Cardiac fibroblast (primary cell): ENCODE measurements at places on chromosomes 7 and 10.

DNA sequence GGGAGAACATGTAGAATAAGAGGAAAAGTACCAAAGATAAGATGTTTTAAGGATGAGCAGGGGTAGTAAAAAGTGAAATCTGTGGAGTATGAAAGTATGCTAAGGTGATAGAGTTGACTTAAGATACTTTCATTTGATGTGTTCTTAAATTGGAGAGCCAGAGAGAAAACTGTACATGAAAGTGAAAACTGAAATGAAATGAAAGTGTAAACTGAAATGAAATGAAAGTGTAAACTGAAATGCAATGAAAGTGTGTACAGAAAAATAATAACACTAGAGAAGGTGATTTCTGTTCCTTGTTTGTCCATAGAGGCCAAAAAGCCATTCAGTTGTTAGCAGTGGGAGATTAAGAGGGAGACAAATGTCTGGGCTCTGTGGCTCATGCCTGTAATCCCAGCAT is 17.5 kb downstream of the AHR start:
- DNase-seq: no peak

- peak; percentile 18 for DNase-seq
These were observed 23.0 kb upstream of the LEP start for GRCh38 chr7:128217967-128218652.

- no peak for DNase-seq
These were observed 155.9 kb downstream of the FGFR2 start for GRCh38 chr10:121442086-121442935.

GRCh38 chr10:73413108-73413527 is 740 bp downstream of the ANXA7 start:
- DNase-seq: no peak

- no peak for DNase-seq
These were observed 35.0 kb upstream of the DAGLB start for GRCh38 chr7:6482743-6483119.

GRCh38 chr10:107129000-107129399 is 35.5 kb downstream of the SORCS1 start:
- no peak for DNase-seq

- DNase-seq: peak; percentile 81
These were observed 29.3 kb upstream of the SH3PXD2A start for GRCh38 chr10:103884681-103885139.

DNA sequence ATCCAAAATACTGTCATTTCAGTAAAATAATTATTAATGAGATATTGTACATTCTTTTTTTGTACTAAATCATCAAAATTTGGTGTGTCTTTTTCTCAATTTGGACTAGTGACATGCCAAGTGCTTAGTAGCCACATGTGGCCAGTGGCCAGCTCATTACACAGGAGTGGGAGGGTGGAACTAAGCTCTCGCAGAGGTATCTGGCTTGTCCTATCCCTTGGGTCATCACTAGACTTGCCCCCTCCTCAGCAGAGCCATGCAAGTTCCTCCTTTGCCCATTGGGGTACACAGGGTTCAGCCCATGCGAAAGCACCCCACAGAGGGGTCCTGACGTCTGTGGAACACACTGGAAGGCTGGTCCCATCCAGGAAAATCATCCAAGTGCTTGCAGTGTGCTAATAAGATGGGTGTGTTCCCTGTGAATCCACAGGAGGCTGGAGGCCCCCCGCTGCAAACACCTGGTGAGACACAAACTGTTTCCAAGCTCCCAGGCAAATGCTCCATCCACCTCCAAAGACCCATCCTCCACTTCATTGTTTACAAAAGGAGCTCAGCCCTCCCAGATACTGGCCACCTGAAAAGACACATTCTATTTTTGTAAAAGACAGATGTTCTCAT is 1.3 kb downstream of the ARHGAP22 start:
- DNase-seq: peak; percentile 47

- DNase-seq: no peak
These were observed 36.0 kb downstream of the IGF2BP3 start for GRCh38 chr7:23434147-23434917.
